ENCODE measurements at places on chromosomes 12 and 14.

GRCh38 chr14:95481391-95482022, 34.9 kb downstream of the SYNE3 start:
- DNase-seq, result no peak

DNA sequence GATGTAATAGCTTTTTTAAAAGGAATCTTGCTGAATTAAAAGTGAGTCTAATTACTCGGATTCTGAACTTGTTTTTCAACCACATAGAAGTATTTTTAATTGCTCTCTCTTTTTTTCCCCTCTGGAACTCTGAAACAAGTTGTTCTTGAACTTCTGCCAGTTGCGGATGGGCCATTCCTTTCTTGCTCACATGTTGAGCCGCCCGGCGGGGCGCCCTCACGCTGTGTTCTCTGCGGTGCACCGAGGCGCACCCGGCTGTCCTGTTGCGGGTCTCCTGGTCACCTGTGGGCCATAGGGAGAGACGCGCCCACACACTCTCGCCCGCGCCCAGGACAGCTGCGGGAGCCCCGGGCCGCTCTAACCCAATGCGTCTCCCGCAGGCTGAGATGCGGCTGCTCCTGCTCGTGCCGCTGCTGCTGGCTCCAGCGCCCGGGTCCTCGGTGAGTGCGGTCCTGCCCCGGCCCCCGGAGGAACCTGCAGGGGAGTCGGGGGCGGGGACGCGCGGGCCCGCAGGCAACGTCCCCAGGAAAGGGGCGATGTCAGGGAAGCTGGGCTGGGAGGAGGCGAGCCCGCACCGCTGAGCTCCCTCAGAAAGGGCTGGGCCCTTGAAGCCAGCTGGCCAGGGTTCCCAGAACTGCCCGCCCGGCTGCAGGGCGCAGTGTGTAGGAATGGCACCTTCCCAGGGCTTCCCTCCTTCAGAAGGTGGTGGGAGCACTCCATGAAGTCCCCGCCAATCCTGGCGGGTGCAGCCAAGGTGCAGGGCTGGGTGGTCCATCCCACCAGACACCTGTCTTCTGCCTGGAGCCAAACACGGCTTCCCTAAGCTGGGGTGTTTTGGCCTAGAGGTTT, 2.3 kb downstream of the PAPLN start:
- peak; percentile 7 for DNase-seq

DNA sequence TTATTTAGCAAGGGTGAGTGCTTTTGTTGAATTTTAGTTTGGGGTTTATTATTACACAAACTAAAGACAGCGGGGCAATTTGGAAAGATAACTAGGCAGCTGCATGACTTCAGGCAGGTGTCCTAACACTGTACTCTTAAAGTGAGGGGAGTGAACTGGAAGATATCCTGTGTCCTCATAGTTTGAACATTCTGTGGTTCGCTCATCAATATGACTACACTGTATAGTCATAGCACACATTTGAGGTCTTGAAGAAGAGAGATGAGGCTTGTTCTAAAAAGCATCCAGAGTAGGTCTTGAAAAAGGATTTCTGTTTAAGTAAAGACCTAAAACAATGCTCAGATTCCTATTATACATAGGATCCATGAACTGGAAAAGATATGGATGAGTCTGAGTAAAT, 1.7 kb upstream of the MAP3K9 start:
- no peak for DNase-seq

DNA sequence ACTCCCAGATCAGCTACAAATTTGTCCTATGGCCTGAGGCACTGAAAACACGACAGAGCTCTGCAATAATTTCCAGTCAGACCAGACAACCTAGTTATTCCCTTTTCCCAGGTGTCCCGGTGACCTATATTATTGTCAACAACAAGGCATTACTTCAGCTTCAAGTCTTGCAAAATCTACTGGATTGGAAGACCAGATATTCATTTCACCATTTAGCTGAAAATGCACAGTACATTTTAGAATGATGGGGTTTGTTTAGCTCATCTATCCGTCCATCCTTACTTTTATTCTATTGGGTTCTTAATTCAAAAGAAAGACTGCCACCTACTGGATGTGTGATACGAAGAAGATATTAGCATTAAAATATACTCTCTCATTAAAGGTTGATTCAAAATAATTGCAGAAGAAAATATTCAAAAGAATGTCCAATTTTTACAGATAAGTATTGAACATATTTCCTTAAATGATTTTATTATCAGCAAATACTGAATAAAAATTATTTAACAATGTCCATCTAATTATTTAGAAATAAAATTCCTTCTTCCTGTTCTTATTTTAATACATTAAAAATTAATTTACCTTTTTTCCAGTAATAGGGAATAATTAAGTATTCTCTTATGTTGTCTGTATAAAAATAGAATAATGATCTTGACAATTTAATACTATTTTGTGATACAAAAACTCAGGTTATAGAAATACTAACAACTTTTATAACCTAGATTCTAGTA, 244.9 kb upstream of the LRIG3 start:
- DNase-seq, result peak; percentile 24

DNA sequence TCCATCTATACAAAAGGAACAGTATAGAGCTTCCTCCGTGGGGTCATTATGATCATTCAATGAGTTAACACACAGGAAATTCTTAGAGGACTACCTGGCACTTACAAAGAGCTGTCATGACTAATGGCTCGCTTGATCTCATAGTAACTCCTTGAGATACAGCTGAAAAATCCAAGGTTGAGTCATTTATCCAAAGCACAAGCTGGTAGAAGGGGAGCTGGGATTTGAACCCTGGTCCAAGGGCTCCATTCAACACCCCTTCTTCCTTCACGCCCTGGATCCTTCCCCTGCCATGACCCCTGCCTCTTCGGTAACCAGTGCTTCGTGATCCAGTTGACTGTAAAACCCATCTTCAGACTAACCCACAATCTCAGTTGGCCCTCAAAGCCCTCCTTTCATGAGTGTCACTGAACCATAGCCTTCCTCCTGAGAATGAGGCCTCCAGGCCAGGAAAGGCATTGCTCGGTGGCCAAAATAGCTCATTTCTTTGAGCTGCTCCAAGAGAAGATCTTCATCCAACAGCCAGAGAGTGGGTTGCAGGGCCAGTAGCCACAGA, 7.8 kb downstream of the ZFP36L1 start:
- no peak for DNase-seq

- DNase-seq, result no peak
Measured at GRCh38 chr12:57965766-57966165, 24.4 kb downstream of the ATP23 start.

DNA sequence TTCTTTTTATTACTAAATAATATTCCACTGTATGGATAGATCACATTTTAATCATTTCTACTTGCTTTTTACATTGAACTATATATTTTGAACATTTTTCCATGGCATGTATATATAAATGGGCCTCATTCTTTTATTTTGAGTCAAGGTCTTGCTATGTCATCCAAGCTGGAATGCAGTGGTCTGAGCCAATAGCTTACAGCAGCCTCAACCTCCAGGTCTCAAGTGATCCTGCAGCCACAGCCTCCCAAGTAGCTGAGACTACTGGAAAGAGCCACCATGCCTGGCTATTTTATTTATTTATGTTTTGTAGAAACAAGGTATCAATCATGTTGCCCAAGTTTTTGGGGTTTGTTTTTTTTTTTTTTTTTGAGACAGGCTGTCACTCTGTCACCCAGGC, 7.6 kb downstream of the FCF1 start:
- DNase-seq, result no peak

- peak; percentile 67 for DNase-seq
Measured at GRCh38 chr14:75147423-75148071, 20.7 kb upstream of the NEK9 start.

- no peak for DNase-seq
Measured at GRCh38 chr12:68157380-68157779, 2.2 kb downstream of the IFNG start.

- no peak for DNase-seq
Measured at GRCh38 chr14:36767603-36768281, 106.1 kb downstream of the PAX9 start.

DNA sequence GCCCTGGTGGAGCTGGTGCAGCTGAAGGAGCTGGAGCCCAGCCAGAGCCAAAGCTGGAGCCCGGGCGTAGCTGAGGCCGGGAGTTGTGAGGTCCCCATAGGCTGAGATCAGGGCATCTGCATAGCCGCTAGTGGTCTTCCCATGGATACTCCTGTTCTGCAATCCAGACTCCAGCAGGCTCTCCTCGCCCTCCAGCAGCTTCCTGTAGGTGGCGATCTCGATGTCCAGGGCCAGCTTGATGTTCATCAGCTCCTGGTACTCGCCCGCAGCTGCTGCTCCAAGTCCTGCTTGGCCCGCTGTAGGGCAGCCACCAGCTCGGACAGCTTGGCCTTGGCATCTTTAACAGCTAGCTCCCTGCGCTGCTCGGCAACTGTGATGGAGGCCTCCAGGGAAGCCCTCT, 966.1 kb downstream of the FSCB start:
- no peak for DNase-seq

DNA sequence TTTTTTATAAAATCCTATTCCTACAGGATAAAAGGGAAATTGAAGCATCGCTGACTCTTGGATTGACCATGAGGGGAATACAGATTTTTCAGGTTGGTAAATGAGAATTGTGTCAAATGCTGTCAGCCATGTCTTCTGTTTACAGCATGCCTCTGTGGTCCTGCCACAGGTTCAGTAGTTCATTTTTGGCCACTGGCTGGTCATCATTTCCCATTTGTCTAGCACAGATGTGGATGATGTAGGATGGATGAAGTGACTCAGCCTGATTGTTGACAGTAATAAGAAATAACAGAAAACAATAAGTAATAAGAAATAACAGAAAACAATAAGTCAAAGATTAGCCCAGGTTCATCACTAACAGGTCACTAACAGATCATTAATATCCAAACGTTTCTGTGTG, 59.8 kb downstream of the FRMD6 start:
- DNase-seq, result no peak

GRCh38 chr12:104152685-104153241, 14.8 kb upstream of the NFYB start:
- DNase-seq, result no peak

GRCh38 chr12:111034886-111035577, 114.7 kb upstream of the MYL2 start:
- DNase-seq, result peak; percentile 7

DNA sequence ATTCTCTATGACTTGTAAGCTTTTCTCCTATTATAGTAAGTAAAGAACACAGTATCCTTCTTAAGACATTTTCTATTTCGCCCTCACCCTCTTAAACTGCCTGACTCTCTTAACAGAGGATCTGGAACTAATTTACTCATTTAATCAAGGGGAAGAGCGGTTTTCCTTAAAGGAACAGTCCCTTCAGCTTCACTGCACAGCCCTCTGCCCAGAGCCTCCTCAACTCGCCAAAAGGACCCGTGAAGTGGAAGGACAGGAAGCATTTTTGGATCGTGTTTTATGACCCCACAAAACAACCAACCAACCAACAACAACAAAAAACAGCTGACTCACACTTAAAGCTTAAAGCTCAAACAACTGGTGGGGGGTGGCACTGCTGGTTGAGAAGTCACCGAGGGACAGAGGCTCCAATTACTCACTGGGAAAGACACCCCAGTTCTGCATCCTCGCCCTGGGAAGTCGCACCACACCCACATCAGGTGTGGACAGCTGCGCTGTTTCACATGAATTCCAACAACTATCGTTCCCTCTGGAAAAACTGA, 35.7 kb downstream of the NID2 start:
- DNase-seq, result no peak

- DNase-seq, result peak; percentile 80
Measured at GRCh38 chr14:22472935-22473854, 115.8 kb downstream of the DAD1 start.

DNA sequence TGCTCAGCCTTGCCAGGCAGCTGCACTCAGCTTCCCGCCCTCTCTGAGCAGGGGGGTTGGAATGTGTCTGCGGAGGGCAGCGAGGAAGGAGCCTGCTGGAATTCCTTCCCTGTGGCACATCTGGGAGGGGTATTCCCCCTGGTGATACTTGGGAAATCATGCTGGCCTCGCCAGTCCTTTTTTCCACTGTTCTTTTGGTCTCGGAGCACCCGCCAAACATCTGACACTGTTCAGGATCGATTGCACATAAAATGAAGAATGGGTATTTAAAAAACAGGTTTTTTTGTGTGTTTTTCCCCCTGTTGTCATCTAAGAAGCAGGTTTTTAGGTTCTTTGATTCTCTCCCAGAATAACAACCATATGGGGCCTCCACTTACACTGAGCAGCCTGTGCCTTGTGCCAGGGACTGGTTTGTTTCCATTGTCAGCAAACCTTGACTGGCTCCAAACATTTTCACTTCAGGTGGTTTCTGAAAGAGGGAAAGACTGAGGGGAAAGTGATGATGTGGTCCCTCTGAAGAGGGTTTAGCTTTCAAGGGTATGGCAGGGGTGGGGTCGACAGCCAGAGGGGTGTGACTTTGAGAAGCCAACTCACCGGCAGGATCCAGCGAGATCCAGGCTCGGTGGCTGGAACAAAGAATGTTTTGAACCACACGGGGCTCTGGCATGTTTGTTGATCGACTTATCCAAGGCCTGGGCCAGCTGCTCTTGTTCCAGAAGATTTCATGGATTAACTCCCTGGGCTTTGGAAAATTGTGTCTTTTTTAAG, 215.1 kb downstream of the CACNA1C start:
- DNase-seq, result peak; percentile 78

DNA sequence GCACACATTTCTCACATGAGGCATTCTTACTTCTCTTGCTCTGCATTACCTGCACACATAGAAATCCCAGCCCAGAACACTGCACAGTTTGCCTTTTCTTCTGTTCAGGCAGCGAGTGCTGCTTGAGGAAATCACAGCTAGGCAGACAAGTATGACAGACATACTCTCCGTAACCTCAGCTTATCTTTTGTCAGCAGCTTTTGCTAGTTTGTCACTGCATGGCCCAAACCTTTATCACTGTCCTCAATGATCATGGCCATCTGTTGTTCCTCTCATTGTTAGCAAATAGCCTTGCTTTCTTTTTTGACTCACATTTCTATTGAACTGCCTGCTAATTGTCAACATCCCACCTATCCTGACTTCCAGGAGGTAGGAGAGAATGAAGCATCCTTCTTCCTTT, 5.3 kb downstream of the ZNF10 start:
- no peak for DNase-seq

DNA sequence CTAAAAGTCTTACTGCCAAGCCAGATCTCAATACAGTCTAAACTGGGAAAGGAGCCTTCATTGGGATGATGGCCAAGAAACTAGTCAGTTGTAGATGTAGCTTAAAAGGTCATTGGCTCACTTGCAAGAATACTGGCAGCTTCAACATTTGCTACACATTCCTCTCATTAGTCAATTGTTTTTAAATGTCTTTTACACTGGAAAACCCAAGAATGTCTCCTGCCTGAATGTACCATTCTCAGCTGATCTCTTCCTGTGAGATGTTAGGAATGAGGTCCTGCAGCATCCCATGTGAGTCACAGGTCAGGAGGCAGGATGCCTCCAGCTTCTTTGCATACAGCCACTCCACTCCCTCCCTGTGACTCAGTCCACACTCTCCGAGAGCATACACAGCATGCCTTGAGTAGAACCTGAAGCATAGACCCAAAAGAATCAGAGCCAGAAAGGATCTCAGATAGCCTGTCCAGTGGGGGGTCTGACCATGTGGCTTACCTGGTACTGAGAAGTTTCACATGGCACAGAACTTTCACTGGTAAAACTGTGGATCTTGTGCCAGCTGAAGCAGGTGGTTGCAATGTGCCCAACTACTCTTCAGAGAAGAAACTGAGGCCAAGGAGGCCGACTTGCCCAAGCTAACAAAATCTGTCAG, 56.0 kb upstream of the HECTD1 start:
- peak; percentile 25 for DNase-seq
